Left lung (tissue), 14 donors: ENCODE measurements at places on chromosomes 3 and 15. TPM values are rescaled to one million over a fixed set of nuclear protein-coding genes. Genes with fewer than 3 reads are reported as not detected.

GRCh38 chr3:42735019-42735418 lies 32.4 kb upstream of the HHATL start:
- H3K4me1 ChIP-seq = no peaks in the 10 kb centered on the region
- H3K4me3 ChIP-seq = no peak overlapping the region
- DNase-seq = peak; percentile 10
- no peaks in the 10 kb centered on the region for H3K27me3 ChIP-seq
- H3K27ac ChIP-seq = no peak overlapping the region

DNA sequence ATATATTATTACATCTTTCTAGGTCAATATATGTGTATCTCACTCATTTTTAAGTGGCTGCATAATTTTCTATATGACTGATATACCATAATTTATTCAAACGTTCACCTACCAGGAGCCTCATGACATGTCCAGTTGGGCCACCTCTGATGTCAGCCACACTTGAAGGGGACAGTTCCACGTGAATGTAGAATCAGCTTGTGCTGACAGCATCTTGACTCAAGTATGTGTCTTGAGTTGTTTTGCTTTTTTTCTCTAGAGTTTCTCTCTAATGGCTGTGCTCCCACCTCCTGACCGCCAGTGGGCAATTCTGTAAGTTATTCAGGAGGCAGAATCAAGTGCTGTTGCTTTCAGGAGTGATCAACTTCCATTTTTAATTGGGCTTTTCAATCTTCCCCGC lies 237.9 kb downstream of the NFKBIZ start:
- H3K4me1 ChIP-seq = no peaks in the 10 kb centered on the region
- no peak for DNase-seq
- H3K36me3 ChIP-seq = no peaks in the 10 kb centered on the region

DNA sequence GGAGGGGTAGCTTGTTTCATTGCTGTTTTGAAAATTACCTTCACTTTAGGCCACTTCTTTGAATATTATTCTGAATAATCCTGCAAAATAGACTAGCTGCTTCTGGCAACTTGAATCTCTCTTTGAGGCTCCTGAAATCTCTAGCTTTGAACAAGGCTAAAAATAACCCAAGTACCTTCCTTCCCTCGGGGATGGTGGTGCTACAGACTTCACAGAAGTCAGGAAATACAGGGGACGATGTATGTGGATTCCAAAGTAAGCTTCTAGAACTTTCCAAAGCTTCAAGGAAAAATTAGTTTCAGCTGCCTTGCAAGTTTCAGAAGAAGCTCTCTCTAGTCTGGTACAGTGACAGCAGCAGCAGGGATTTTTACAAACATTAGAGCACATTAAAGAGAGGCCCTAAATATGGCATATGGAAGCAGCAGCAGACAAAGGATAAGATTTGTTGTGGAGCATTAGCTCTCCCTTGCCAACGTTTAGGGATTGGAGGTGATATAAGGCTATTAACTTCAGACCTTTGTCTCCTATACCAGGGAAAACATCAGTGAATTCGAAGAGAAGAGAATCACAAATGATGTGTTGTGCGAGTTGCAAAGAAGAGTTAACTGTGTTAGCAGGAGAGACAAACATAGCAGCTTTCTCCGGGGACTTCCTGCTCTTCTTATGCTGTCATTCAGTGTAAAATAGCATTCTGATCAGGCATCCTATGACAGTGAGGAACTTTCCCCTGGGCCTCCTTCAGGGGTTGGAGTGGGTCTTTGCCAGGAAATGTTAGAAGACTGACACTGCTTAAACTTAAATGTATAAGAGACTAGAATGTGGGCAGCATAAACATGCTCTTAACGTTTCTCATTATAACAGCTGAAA lies 783.0 kb upstream of the ARPP21 start:
- no peak overlapping the region for H3K4me3 ChIP-seq
- no peaks in the 10 kb centered on the region for H3K4me1 ChIP-seq
- DNase-seq = no peak
- H3K36me3 ChIP-seq = no peaks in the 10 kb centered on the region
- no peak overlapping the region for H3K27ac ChIP-seq
- H3K27me3 ChIP-seq = no peaks in the 10 kb centered on the region

DNA sequence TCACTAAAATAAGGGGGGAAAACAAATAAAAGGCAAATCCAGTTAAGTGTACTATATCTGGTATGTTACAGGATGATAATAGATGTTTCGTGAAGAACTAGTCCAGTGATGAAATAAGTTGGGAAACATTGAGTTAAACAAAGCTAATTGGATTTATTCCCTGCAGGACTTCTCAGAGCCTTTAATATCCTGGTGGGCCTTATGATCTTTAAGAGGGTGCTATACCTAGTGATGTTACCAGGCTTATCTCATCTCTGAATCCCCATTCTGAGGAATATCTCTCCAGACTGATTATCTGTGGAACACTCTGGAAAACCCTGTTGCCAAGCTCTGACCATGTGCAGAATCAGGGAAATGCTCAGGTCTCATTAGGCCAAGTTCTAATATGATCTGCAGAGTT lies 54.8 kb upstream of the POMGNT2 start:
- H3K4me1 ChIP-seq = no peaks in the 10 kb centered on the region
- no peaks in the 10 kb centered on the region for H3K27me3 ChIP-seq
- H3K4me3 ChIP-seq = no peak overlapping the region
- no peaks in the 10 kb centered on the region for H3K36me3 ChIP-seq

- H3K36me3 ChIP-seq = peaks cover 41% of the 10 kb centered on the region
- H3K27me3 ChIP-seq = no peaks in the 10 kb centered on the region
- H3K27ac ChIP-seq = peak overlapping the region; percentile 48
Measured at GRCh38 chr15:85607842-85608241, 186.9 kb downstream of the KLHL25 start.

DNA sequence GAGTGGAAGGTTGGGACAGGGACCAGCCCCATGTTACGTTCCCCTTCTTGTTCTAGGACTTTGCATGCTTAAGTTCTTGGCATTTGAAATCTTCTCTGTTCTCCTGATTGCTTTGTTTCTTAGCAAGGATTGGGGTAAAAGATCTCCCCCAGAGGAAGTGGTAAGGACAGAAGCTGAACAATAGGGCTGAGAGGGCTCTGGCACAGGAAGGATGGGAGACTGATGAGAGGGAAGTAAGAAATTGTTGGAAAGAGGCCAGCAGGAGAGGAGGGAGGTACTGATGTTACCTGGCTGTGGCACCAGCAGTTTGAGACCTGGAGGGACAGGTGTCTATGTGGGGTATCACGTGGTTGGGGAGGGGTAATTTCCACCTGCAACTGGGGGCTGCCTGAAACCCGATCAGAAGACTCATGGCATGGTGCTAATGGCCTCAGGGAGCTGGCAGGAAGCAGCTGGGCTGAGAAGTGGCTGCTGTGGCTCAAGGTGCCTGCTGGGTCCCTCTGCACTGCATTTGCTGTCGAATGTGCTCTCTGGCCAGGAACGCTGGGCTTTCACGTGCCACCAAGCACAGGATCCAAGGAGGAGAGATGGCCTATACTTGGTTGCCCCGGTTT lies 108.4 kb downstream of the LSM3 start:
- H3K27ac ChIP-seq = no peak overlapping the region
- H3K4me3 ChIP-seq = no peak overlapping the region
- H3K27me3 ChIP-seq = no peaks in the 10 kb centered on the region
- no peaks in the 10 kb centered on the region for H3K36me3 ChIP-seq
- no peaks in the 10 kb centered on the region for H3K4me1 ChIP-seq
- DNase-seq = no peak

DNA sequence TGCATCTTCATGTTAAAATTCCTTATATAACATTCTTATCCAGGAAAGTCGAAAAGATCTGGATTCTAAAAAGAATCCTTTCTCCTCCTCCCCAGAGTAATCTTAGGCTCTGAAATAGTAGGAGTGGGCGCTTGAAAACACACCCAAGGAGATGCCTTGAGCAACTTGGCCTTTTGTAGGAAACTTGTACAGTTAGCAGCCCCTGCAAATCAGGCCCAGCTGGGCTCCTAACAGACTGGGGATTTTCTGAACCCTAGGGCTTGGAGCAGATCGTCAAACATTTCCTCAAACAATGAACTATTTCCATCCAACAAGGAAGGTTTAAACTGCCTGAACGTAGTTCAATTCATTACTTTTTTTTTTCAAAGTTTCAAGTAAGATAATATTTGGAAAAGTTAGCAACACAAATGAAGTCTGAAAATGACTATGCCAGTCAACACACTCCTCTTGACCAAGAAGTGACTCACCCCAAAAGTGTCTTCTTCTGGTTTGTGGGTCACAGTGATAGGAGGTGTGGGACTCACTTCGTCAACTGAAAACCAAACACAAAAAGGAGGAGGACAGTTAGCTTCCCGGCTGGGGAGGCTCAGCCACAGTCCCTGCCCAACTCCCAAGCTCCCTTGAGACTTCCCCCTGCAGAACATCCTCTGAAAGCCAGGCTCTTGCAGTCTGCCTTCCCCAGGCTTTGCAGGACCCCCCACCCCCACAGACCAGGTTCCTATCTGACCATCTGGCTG lies 129.7 kb downstream of the NTRK3 start:
- no peaks in the 10 kb centered on the region for H3K36me3 ChIP-seq
- no peak overlapping the region for H3K4me3 ChIP-seq
- H3K27ac ChIP-seq = no peak overlapping the region
- DNase-seq = no peak
- H3K4me1 ChIP-seq = no peaks in the 10 kb centered on the region
- H3K27me3 ChIP-seq = no peaks in the 10 kb centered on the region

GRCh38 chr15:98806275-98806895 lies 158.0 kb downstream of the IGF1R start:
- no peak overlapping the region for H3K4me3 ChIP-seq
- H3K36me3 ChIP-seq = no peaks in the 10 kb centered on the region
- no peak for DNase-seq
- H3K4me1 ChIP-seq = peaks cover 7% of the 10 kb centered on the region

DNA sequence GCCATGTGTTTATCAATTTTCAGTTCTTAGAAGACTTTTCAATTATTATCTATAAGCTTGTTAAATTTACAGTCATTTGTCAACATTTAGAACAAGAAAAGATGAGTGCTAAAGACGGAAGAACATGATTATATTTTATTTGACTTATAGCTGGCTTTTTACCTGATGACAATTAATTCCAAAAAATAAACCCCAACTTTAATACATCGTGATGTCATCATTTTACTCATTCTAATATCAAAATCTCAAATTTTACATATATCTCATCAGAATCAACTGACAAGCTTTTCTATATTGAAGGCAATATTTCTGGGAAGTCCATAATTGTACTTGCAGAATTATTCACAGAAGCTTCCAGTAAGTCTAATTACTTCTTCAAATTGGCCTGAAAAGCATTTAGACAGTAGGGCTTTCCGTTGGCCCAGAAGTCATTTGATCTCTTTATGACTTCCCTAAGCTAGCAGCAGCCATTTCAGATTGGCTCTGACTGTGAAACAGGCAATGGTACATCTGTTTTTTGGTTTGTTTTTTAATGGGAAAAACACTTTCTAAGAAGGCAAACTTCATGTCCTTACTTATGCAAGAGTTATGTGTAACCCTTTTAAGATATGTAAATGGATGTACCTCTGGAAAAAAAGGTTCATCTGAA lies 234.7 kb upstream of the PLSCR5 start:
- H3K36me3 ChIP-seq = no peaks in the 10 kb centered on the region
- H3K27ac ChIP-seq = no peak overlapping the region
- H3K4me1 ChIP-seq = no peaks in the 10 kb centered on the region

DNA sequence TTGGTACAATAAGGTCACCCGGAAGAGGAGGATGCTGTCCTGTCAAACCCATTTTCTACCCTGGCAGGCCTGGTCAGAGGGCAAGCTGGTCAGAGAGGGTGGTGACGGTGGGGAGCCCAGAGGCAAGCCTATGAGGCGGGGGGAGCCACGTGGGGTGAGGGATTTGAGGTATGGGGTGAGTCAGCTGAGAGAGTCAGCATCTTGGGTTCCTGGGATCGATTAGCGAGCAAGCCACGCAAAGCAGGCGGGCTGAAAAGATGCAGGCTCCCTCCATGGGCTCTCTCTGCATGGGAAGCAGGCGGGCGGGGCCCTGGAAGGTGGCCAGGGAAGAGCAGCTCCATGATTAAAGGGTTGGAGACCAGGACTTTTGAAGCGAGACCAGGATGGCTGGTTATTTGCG lies 48.1 kb downstream of the MAGEF1 start:
- H3K4me1 ChIP-seq = no peaks in the 10 kb centered on the region
- H3K4me3 ChIP-seq = no peak overlapping the region
- DNase-seq = no peak
- H3K36me3 ChIP-seq = no peaks in the 10 kb centered on the region

- no peak overlapping the region for H3K4me3 ChIP-seq
- H3K4me1 ChIP-seq = no peaks in the 10 kb centered on the region
Measured at GRCh38 chr3:115800489-115801075, 177.3 kb downstream of the GAP43 start.

GRCh38 chr3:15500107-15500724 lies 21.3 kb downstream of the COLQ start:
- H3K27ac ChIP-seq = no peak overlapping the region
- H3K4me1 ChIP-seq = peaks cover 5% of the 10 kb centered on the region

DNA sequence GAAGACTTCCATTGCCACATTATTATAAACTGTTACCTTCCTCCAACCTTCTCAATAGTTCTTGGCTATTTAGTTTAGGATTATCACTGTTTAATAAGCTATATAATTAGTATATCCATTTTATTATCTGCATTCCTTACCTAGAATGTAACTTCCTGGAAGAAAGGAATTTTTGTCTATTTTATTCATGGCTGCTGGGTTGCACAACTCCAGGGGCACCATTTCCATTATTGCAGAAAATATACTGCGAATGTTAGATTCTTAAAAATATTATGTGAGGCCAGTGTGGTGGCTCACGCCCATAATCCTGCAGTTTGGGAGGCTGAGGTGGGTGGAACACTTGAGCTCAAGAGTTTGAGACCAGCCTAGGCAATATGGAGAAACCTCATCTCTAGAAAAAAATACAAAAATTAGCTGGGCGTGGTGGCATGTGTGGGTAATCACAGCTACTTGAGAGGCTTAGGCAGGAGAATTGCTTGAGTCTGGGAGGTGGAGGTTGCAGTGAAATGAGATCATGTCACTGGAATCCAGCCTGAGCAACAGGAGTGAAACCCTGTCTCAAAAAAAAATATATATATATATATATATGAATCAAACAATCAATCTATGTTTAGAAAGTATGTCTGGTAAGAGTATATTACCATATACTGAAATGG lies 19.9 kb downstream of the CLDN1 start:
- no peaks in the 10 kb centered on the region for H3K36me3 ChIP-seq
- no peaks in the 10 kb centered on the region for H3K4me1 ChIP-seq
- no peak for DNase-seq
- H3K4me3 ChIP-seq = no peak overlapping the region

GRCh38 chr3:46112984-46113383 lies 85.7 kb upstream of the XCR1 start:
- no peak overlapping the region for H3K27ac ChIP-seq
- no peak overlapping the region for H3K4me3 ChIP-seq
- H3K36me3 ChIP-seq = no peaks in the 10 kb centered on the region
- no peak for DNase-seq

Gene B3GALNT1
- polyA plus RNA-seq = 28.2 TPM

Gene ZNF197
- 36.5 TPM for polyA plus RNA-seq

Gene SRPRB
- polyA plus RNA-seq = 45.3 TPM

Gene DUOXA2
- polyA plus RNA-seq = 0.18 TPM

Gene MEGF11
- 13.7 TPM for polyA plus RNA-seq

Gene CLK3
- 91.0 TPM for polyA plus RNA-seq

Gene CD96
- polyA plus RNA-seq = 1.1 TPM

Gene DYNLT2B
- 25.2 TPM for polyA plus RNA-seq

Gene LNP1
- polyA plus RNA-seq = 9.4 TPM
